Stimulated activated CD8-positive, alpha-beta memory T cell treated with anti-CD3 and anti-CD28 coated beads, Interleukin-2, amount 100 ng/mL, for 1 hour (primary cell): ENCODE measurements at places on chromosomes 12 and 14.

DNA sequence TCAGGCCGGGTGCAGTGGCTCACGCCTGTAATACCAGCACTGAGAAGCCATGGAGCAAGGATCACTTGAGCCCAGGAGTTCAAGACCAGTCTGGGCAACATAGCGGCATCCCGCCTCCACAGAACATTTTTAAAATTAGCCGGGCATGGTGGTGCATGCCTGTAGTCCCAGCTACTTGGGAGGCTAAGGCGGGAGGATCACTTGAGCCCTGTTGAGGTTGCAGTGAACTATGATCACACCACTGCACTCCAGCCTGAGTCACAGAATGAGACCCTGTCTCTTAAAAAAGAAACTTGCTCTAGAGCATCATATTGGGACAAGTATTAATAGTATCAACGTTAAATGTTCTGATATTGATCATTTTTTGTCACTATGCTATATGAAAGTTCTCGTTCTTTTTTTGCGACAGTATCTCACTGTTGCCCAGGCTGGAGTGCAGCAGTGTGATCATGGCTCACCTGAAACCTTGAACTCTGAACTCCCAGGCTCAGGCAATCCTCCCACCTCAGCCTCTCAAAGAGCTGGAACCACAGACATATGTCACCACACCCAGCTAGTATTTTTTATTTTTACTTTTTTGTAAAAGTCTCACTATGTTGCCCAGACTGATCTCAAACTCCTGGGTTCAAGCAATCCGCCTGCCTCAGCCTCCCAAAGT is 47.7 kb downstream of the CCDC85C start:
- DNase-seq = no peak

- no peak for DNase-seq
Measured at GRCh38 chr12:30822385-30823155, 67.8 kb upstream of the CAPRIN2 start.

GRCh38 chr14:92663049-92663448 is 85.4 kb downstream of the LGMN start:
- no peak for DNase-seq

GRCh38 chr12:111352296-111352993 is 16.4 kb downstream of the PHETA1 start:
- DNase-seq = no peak

- DNase-seq = no peak
Measured at GRCh38 chr12:10802587-10802986, at the start of gene TAS2R7. TSS of gene TAS2R7 (minus strand) at chr12:10802627. CDS start at chr12:10802570, 57 bp downstream.

- no peak for DNase-seq
Measured at GRCh38 chr14:78164226-78164853, 5.8 kb upstream of the NRXN3 start.

DNA sequence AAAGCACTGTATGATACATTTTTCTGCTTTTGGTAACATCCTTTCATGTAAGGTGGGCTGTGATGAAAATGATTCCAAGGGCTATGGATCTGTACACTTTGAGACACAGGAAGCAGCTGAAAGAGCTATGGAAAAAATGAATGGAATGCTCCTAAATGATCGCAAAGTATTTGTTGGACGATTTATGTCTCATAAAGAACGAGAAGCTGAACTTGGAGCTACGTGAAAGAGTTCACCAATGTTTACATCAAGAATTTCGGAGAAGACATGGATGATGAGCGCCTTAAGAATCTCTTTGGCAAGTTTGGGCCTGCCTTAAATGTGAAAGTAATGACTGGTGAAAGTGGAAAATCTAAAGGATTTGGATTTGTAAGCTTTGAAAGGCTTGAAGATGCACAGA is 22.1 kb upstream of the SRGAP1 start:
- no peak for DNase-seq

DNA sequence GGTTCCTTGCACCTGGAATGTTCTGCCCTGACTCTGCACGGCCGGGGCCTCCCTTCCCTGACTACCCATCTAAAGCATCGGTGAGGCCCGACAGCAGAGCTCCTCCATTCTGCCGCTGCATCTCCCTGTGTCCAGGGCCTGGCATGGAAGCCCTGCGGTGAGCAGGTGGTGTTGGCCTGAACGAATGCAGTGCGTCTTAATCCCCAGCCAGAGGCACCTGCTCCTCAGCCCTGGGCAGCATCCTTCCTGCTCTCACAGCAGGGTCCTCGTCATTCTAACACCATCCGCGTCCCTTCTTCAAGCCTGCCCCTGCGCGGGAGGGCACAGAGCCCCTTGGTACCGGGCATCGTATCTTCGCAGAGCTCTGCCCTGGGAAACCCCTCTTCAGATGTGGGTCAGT is 15.4 kb downstream of the BEGAIN start:
- DNase-seq = no peak

- no peak for DNase-seq
Measured at GRCh38 chr12:132602572-132603239, 7.7 kb downstream of the LRCOL1 start.

GRCh38 chr12:90335566-90335965 is 619.4 kb downstream of the CCER1 start:
- no peak for DNase-seq

DNA sequence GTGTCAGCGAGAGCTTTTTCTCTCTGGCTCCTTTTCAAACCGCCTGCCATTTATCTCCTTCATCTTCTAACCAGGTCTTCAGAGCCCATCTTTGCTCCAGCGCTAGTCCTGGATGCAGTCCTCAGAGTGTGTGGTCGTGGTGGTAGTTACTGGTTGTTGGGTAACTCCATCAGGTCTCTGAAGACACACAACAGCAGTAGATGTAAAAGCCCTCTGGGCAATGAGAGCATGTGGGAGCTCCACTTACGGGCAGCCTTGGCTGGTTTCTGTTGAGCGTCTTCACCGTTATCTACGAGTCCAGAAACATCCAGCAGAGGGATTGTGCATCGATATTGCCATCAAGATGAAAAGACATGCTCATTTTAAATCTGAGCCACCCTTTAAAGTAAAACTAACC is 61.2 kb downstream of the FBXL14 start:
- DNase-seq = no peak

DNA sequence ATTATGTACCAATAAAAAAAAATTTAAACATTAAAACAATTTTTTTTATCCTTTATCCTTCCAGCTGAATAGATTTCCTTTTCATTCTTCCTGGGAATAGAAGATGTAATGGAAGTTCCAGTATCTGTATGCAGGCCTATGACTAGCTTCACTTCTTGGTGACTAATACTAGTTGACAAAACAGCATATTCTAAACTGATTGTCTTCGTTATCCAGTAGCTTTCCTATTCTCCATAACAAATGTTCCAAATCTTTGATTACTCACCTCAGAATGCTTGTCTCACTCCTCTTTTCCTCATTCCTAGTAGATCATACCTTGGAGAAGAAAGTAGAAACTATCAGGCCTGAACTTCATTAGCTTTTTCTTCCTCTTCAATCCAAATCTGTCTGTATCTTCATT is 70.7 kb downstream of the PLEKHA5 start:
- no peak for DNase-seq

DNA sequence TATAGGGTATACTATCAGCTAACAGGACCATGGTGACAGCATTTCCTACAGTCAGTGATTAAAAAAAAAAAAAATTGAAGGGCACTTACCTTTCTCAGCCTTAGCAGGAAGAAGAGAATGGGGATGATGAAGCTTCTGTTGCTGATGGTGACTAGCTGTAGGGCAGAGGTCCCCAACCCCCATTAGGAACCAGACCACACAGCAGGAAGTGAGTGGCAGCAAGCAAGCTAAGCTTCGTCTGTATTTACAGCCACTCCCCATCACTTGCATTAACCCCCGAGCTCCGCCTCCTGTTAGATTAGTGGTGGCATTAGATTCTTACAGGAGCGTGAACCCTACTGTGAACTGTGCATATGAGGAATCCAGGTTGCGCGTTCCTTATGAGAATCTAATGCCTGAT is 91.3 kb upstream of the USP44 start:
- no peak for DNase-seq

DNA sequence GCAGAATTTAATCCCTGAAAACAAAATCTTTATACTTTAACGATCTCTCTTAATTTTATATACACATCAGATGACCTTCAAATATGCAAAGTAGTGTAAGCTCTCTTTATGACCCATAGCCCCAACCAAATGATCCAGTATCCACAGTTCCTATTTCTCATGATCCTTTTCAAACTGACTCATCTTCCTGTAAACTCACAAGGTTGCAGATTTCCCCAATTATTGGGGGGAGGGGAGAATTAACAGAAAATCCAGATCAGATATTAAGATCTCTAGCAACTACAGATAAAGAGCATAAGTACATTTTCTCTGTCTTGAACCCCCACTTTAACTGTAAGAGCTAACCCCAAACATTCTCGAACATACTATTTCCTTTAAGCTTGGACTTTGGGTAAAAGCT is 12.5 kb downstream of the GNS start:
- no peak for DNase-seq

DNA sequence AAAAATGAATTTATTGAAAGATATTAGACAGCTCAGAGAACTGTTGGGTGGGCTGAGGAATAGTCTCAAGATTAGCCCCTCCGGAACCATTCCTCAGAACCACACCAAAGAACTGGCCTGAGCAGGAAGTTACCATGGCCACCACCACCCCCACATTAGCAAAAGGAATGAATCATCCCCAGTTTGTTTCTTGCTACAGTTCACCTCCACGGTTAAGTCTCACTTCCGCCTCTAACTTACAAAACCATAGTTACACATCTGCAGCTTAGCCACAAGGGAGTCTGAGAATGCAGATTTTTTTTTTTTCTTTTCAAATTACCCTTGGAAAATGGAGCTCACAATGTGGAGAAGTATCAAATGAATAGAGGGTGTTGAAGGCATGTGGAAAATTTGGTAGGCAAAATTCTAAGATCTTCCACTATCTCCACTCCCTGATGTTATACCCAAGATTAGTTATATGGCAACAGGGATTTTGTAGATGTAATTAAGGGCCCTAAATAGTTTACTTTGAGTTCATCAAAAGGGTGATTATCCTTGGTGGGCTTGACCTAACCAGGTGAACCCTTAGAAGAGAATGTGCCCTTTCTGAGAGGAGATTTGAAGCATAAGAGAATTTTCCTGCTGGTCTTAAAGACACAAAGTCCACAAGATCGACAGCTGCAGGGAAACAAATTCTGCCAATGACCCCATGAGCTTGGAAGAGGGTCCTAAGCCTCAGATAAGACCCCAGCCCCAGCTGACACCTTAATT is 129.8 kb upstream of the KRR1 start:
- no peak for DNase-seq

DNA sequence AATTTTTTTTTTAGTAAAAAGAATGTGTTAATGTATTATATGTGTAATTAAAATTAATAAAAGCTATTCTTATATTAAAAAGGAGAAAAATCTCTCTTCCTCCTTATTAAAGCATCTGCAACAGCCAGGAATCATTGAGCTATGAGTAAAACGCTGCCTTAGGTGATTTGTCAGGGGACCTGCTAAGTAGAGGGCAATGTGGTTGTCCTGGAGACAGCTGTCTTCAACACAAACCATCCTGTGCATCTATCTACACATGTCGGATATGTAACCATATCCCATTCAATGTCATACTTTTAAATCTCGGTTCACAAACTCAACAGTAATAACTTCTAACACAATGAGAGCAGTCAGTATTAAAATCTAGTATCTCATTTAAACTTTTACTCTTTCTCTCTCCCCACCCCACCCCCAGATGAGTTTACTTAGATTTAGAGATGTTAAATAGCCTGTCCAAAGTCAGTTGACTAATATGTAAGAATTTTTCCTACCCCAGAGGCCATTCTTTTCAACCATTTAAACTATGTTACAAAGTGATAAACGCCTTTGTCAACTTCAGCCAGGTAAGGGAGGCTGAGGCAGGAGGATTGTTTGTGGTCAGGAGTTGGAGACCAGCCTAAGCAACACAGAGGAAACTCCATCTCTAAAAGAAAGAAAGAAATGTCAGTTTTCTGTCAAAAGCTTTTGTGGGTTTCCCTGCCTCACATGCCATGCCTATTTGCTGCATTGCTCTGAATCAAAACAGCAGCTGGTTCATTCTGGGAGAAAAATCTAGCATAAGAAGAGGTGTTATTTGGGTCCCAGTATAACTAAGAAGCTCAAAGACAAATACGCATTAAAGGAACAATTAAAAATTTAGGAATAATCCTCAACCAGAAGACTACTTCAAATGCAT is 413.7 kb upstream of the CCDC196 start:
- DNase-seq = no peak

DNA sequence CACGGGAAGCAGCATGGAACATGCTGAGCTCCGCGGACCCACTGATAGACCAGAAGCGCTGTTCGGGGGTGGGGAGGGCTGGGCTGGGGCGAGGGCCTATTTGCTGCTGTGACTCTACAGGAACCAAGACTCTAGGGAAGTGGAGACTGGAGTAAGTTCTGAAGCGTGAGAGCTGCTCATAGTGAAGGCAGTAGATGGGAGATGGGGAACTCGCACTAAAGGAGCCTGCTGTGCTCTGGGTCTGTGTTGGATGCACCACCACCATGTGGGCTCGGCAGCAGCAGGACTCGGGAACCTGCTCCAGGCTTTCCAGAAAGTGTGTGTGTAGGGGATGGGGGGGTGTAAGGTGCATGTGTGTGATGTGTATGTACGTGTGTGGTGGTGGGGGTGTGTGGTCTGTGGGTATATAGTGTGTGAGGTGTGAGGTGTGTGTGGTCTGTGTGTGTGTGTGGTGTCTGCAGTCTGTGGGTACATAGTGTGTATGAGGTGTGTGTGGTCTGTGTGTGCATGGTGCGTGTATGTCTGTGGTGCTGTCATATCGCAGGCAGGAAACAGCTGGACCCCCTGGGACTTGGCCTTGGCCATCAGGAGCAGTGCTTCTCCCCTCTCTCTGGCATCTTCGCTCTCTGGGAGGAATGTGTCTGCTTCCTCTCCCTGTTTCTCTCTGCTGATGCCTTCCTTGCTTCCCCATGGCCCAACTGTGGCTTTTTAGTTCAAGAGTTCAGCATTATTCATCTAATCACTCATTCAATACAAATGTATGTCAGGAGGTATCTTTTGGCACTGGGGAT is 378.9 kb downstream of the FUT8 start:
- no peak for DNase-seq

GRCh38 chr12:2011643-2012607 is 7.7 kb upstream of the DCP1B start:
- DNase-seq = no peak

GRCh38 chr12:84919271-84919670 is 6.7 kb upstream of the SLC6A15 start:
- DNase-seq = no peak

GRCh38 chr12:20189767-20190166 is 178.6 kb upstream of the PDE3A start:
- DNase-seq = no peak

- DNase-seq = no peak
Measured at GRCh38 chr14:71235875-71236274, 328.6 kb downstream of the PCNX1 start.

GRCh38 chr14:55772486-55772885 is 192.5 kb downstream of the KTN1 start:
- DNase-seq = no peak
